ENCODE measurements at places on chromosomes 3 and 15. TPM values are rescaled to one million over a fixed set of nuclear protein-coding genes. Genes with fewer than 3 reads are reported as not detected.

The SIAH2 gene
- total RNA-seq = 22.4 TPM

GRCh38 chr3:109702252-109702651 lies 364.9 kb upstream of the DPPA4 start:
- H3K36me3 ChIP-seq = no peaks in the 10 kb centered on the region
- DNase-seq = no peak
- no peaks in the 10 kb centered on the region for H3K4me1 ChIP-seq

The ITGA11 gene
- 4.3 TPM for total RNA-seq

The MYZAP gene
- total RNA-seq = 20.7 TPM

DNA sequence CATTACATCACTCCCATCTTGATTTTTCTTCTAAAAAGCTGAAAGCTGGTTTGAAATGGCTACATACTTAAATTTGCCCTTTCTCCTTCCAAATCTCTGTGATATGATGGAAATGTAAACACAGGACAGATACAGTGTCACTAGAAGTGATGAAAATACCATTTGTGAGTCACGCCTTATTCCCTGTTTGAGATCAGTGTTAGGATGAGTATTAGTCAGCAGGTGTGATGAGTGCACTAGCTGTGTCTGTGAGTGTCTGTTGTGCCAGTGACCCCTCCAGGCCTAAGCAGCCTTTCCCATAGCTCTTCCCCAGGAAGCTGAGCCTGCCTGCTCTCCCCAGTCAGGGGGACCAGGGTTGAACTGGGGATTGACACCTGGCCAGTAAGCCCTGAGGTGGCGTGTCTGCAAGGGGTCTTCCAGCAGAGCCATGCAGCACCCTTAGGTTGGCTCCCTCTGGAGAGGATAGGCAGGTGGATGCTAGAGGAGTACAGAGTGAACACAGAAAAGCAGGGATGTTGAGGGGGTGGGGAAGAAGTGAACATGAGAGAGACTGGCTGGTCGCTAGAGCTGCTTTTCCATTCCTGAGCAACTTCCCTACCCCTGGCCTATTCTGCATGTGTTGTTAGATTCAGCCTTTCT lies 92.0 kb downstream of the PDE8A start:
- H3K4me1 ChIP-seq = no peaks in the 10 kb centered on the region
- H3K27ac ChIP-seq = no peak overlapping the region
- no peaks in the 10 kb centered on the region for H3K36me3 ChIP-seq

GRCh38 chr15:57892181-57892580 lies 173.3 kb downstream of the ALDH1A2 start:
- H3K27ac ChIP-seq = no peak overlapping the region
- no peaks in the 10 kb centered on the region for H3K36me3 ChIP-seq
- H3K4me3 ChIP-seq = no peak overlapping the region
- H3K4me1 ChIP-seq = no peaks in the 10 kb centered on the region

GRCh38 chr15:31060429-31061140 lies 40.9 kb downstream of the TRPM1 start:
- H3K4me3 ChIP-seq = no peak overlapping the region
- no peak for DNase-seq
- no peak overlapping the region for H3K27ac ChIP-seq
- H3K4me1 ChIP-seq = no peaks in the 10 kb centered on the region
- no peaks in the 10 kb centered on the region for H3K27me3 ChIP-seq

DNA sequence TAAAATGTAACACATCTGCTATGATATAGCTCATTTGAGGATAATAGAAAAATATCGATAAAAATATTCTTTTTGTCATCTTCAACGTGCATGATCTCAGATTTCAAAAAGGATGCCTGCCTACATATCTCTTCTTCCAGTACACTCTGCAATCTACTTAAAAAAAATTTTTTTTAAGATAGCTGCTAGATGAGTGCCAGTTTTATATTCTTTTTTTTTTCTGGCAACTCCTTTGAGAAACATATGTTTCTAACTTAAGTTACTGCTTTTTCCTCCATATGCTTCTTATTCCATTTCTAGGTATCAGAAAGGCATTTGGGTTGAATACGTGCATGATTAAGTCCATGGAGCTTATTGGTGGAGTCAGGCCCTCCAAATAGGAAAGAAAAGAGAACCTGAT lies 160.4 kb downstream of the PPM1L start:
- H3K4me1 ChIP-seq = peaks cover 6% of the 10 kb centered on the region
- no peak overlapping the region for H3K4me3 ChIP-seq
- no peaks in the 10 kb centered on the region for H3K27me3 ChIP-seq
- no peak overlapping the region for H3K27ac ChIP-seq
- DNase-seq = no peak
- H3K36me3 ChIP-seq = no peaks in the 10 kb centered on the region

- no peak overlapping the region for H3K27ac ChIP-seq
- H3K27me3 ChIP-seq = no peaks in the 10 kb centered on the region
- no peak for DNase-seq
- H3K36me3 ChIP-seq = no peaks in the 10 kb centered on the region
These were observed 71.6 kb downstream of the SUMF1 start for GRCh38 chr3:4395448-4395847.

DNA sequence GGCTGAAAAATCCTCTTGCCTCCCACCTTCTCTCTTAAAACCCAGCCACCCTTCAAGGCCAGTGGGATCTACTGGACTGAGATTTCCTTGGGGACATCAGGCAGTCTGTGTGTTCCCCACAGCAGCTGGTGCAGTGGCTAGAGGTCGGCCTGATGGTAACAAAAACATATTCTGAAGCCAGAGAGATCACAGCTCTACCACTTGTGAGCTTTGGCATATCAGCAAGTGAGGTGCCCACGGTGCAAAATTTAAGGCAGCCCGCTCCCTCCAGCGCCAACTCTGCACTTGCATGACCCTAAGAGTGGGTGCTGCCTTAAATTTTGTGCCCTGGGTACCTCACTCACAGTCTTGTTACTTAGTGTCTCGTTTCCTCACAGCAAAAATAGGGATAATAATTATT lies 97.2 kb downstream of the MESD start:
- H3K36me3 ChIP-seq = no peaks in the 10 kb centered on the region
- H3K27me3 ChIP-seq = no peaks in the 10 kb centered on the region
- H3K4me1 ChIP-seq = no peaks in the 10 kb centered on the region
- H3K4me3 ChIP-seq = no peak overlapping the region
- H3K27ac ChIP-seq = no peak overlapping the region

The C3orf70 gene
- 3.0 TPM for total RNA-seq

The TIGIT gene
- total RNA-seq = not detected

GRCh38 chr3:43254125-43254524 lies 32.2 kb upstream of the SNRK start:
- no peak for DNase-seq
- H3K4me3 ChIP-seq = no peak overlapping the region
- H3K27ac ChIP-seq = no peak overlapping the region
- H3K36me3 ChIP-seq = no peaks in the 10 kb centered on the region
- no peaks in the 10 kb centered on the region for H3K27me3 ChIP-seq
- H3K4me1 ChIP-seq = no peaks in the 10 kb centered on the region

The CFAP100 gene
- total RNA-seq = not detected

The AMOTL2 gene
- 149 TPM for total RNA-seq

GRCh38 chr3:179801856-179802255 lies 149.0 kb downstream of the USP13 start:
- no peak overlapping the region for H3K27ac ChIP-seq
- no peaks in the 10 kb centered on the region for H3K4me1 ChIP-seq
- H3K4me3 ChIP-seq = no peak overlapping the region
- H3K36me3 ChIP-seq = no peaks in the 10 kb centered on the region
- no peak for DNase-seq

DNA sequence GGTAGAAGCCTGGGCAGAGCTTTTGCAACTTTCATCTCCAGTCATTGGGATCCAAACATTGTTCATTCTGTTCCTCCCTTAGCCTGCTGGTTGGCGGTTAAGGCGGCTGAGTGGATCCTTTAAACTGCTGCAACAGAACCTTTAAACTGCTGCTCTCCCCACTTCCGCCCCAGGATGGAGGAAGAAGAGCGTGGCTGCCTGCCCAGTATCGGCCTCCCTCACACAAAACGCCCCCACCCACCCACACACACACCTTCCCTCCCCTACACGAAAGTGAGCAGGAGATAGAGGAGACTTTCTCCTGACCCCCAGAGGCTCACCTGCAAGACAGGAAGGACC lies 460 bp upstream of the ZMAT3 start:
- no peak overlapping the region for H3K4me3 ChIP-seq
- H3K4me1 ChIP-seq = no peaks in the 10 kb centered on the region
- peak; percentile 12 for DNase-seq
- H3K27ac ChIP-seq = peak overlapping the region; percentile 83

GRCh38 chr3:16907243-16907642 lies 22.5 kb downstream of the PLCL2 start:
- no peak overlapping the region for H3K4me3 ChIP-seq
- H3K4me1 ChIP-seq = peaks cover 21% of the 10 kb centered on the region
- no peak for DNase-seq
- H3K36me3 ChIP-seq = no peaks in the 10 kb centered on the region
- H3K27ac ChIP-seq = peak overlapping the region; percentile 44
- H3K27me3 ChIP-seq = no peaks in the 10 kb centered on the region

DNA sequence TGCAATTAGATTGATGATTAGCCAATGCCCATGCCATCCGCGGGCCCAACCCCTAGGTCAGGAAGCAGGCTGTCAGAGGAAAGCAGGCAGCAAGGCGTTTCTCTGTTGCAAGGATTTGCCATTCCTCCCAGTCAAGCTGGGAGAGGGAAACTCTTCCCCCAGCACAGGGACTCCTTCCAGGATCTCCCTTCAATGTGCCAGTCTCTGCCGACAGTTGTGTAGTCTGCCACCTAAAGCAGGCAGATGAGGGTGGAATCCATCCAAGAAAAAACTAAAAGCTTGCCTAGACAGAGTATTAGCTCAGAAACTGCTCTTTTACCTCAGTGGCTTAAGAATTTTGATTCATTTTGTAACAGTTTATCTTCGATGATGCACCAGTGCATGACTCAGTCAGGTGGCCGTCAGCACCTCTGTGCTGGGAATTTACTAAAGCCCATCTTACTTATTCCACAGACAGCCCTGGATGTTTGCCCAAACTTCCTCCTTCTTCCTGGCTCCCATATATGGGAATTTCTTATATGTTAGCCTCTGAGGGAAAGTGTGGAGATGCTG lies 501.5 kb upstream of the THBS1 start:
- no peaks in the 10 kb centered on the region for H3K4me1 ChIP-seq
- no peak for DNase-seq
- no peak overlapping the region for H3K27ac ChIP-seq

DNA sequence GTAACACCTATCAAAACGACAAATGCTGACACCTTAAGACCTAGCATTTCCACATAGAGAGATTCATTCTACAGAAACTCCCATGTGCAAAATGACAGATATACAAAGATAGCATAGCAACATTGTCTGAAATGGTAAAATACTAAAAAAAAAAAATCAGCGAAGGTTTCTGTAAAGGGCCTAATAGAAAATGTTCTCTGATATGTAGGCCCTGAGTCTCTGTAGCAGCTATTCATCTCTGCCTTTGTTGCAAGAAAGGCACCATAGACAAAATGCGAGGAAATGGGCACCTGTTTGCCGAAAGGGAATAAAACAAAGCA lies 631 bp upstream of the MFGE8 start:
- no peaks in the 10 kb centered on the region for H3K36me3 ChIP-seq
- no peak overlapping the region for H3K4me3 ChIP-seq
- no peaks in the 10 kb centered on the region for H3K27me3 ChIP-seq
- no peak overlapping the region for H3K27ac ChIP-seq
- no peak for DNase-seq

DNA sequence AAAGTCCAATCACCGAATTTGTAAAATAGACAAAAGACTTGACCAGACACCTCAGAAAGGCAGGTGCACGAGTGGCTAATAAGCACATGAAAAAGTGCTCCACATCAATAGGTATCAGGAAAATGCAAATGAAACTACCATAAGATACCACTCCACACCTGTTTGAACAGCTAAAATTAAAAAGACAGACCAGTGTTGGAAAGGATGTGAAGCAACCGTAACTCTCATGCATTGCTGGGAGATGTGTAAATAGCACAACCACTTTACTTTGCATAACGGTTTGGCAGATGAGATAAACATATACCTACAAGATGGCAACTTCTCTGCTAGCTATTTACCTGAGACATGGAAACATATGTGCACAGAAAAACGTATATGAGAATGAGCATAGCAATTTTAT lies 56.9 kb downstream of the CADPS start:
- no peaks in the 10 kb centered on the region for H3K27me3 ChIP-seq
- no peak for DNase-seq
- no peak overlapping the region for H3K27ac ChIP-seq
- H3K4me3 ChIP-seq = no peak overlapping the region
- no peaks in the 10 kb centered on the region for H3K4me1 ChIP-seq
- no peaks in the 10 kb centered on the region for H3K36me3 ChIP-seq

DNA sequence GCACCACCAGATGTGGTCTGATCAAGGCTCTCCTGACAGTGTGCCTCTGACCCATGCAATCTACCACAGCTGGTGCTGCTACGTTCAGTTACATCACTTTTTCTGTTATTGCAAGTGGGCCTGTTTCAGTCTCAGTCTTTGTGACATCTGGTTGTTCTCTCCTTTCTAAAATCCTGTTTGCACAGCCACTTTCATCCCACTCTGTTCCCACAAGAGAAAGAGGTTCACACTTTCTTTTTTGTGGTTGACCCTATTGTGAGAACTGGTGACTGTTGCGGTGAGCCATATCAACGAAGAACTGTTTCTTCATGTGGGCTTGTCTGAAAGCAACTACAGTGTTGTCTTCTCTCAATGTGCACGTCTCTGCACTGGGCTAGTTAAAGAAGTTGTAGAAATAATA lies 342.8 kb upstream of the ARPP21 start:
- no peaks in the 10 kb centered on the region for H3K27me3 ChIP-seq
- no peak overlapping the region for H3K27ac ChIP-seq
- H3K4me1 ChIP-seq = no peaks in the 10 kb centered on the region
- no peaks in the 10 kb centered on the region for H3K36me3 ChIP-seq
- H3K4me3 ChIP-seq = no peak overlapping the region

- no peaks in the 10 kb centered on the region for H3K27me3 ChIP-seq
- no peak overlapping the region for H3K4me3 ChIP-seq
- no peaks in the 10 kb centered on the region for H3K36me3 ChIP-seq
These were observed 82.0 kb downstream of the MYLK start for GRCh38 chr3:123802007-123802625.

DNA sequence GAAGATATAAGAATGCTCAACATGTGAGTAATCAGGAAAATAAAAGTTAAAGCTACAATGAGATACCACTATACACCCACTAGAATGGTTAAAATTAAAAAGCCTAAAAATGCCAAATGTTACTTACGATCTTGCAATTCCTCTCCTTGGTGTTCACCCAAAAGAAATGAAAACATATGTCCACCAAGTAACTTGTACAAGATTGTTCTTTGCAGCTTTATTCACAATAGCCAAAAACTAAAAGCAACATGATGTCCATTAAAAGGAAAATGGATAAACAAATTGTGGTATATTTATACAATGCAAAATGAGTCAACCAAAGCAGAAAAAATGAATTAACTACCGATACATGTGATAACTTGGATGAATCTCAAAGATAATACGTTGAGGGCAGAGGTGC lies 301.6 kb upstream of the THBS1 start:
- no peak for DNase-seq
- no peaks in the 10 kb centered on the region for H3K27me3 ChIP-seq
- no peak overlapping the region for H3K4me3 ChIP-seq
- no peak overlapping the region for H3K27ac ChIP-seq

Measured in thyroid gland (tissue), 4 donors.